ENCODE measurements at places on chromosomes 5 and 9.

GRCh38 chr5:61330845-61331406, 1.1 kb upstream of the ZSWIM6 start:
- DNase-seq: peak; percentile 80

- no peak for DNase-seq
These were observed 41.0 kb downstream of the KCNMB1 start for GRCh38 chr5:170348137-170348633.

- DNase-seq: peak; percentile 71
These were observed 561 bp downstream of the DAPK1 start for GRCh38 chr9:87498046-87498810.

DNA sequence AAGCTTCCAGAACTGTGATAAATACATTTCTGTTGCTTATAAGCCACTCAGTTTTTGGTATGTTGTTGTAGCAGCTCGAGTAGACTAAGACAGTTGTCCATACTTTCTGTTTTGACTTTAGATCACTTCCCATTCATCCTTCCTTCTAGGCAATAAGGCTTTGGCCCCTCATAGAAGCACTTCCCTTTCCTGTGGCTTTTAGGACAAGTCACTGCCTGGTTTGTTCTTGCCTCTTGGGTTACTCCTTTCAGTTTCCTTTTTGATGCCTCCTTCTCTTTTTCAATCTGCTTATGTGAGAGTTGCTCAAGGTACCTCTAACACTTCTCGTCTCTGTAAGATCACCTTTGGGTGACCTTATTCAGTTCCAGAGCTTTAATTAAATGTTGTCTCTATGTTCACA, 72.4 kb upstream of the NTRK2 start:
- DNase-seq: no peak

DNA sequence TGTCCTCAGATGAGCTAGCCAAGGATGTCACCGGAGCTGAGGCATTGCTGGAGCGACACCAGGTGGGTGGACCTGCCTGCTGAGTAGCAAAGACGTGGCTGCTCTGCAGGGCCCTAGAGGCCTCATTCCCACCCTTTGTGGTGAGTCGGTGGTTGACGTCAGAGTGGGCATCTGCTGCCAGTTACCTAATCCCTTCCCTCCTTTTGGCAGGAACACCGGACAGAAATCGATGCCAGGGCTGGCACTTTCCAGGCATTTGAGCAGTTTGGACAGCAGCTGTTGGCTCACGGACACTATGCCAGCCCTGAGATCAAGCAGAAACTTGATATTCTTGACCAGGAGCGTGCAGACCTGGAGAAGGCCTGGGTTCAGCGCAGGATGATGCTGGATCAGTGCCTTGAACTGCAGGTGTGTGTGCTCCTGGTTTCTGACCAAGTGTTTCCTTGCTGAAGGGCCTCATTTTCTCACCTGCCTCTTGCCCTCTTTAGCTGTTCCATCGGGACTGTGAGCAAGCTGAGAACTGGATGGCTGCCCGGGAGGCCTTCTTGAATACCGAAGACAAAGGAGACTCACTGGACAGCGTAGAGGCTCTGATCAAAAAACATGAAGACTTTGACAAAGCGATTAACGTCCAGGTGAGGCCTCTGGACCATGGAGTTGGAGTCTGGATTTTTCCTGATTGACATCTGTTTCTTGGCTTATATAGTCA, 48.9 kb downstream of the DYNC2I2 start:
- peak; percentile 79 for DNase-seq

DNA sequence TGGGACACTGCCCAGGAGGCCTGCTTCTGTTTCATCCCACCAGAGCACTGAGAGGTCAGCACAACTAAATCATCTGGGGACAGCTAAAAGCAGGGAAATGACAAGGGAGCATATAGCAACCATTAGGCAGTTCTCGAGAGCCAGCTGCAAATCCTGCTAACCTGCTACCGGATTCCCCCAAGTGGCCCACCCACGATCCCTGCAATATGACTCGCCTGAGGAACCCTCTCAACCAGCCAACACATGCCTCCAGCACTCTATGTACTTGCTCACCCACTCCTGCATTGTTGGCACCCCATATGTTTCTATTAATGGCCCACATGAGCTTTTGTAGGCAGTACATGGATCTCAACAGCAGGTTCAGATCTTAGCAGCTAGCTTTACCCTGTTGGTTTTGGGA, 326.0 kb downstream of the GABRG2 start:
- no peak for DNase-seq

DNA sequence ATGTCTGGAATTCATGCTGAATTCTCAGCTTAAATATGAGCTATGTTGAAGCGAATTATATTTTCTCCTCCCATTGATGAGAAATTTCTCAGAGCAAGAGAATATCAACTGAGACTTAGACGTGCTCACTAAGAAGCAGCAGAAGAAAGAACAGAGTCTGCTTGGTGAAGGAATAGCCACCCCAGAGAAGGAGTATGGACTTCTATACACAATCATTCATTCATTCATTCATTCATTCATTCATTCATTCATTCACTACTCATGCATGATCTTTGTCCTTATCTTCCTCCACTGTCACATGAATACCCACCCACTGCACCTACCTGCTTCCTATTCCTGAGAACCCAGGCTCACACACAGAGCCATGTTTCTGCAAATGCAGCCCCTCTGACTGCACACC, 206.6 kb downstream of the DEPDC1B start:
- no peak for DNase-seq

- no peak for DNase-seq
These were observed 2.9 kb upstream of the MAT2B start for GRCh38 chr5:163502521-163502920.

Measured in right hindlimb (tissue), 1 donor.